NCI-H1092 treated with DMSO at 0.1 percent for 48 hours (cell line): ENCODE measurements at places on chromosomes 1 and 21.

DNA sequence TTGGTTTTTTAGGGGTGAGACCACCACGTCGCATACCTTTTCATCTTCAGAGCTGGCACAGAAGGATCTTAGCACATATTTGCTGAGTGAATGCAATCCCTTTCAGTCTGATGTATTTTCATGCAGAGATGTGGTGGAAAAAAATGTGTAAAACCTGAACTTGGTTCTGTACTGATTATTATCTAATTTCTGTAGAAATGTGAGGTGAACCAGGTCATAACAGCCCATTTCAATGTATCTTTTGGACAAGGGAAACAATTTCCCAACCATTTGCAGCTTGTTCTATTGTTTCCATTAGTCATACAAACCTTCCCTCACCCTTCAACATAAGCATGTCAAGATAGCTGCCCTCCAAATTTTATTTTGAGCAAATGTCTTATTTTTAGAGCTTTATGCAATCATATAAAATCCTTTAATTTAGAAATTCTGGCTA lies 46.8 kb upstream of the RUNX1 start:
- no peak for DNase-seq

- no peak for DNase-seq
Observed at GRCh38 chr1:202836623-202837403, 26.1 kb downstream of the PCAT6 start.

- no peak for DNase-seq
Observed at GRCh38 chr1:172967936-172968335, 82.8 kb downstream of the TNFSF18 start.

GRCh38 chr1:47870946-47871676 lies 126.1 kb downstream of the TRABD2B start:
- DNase-seq: no peak

DNA sequence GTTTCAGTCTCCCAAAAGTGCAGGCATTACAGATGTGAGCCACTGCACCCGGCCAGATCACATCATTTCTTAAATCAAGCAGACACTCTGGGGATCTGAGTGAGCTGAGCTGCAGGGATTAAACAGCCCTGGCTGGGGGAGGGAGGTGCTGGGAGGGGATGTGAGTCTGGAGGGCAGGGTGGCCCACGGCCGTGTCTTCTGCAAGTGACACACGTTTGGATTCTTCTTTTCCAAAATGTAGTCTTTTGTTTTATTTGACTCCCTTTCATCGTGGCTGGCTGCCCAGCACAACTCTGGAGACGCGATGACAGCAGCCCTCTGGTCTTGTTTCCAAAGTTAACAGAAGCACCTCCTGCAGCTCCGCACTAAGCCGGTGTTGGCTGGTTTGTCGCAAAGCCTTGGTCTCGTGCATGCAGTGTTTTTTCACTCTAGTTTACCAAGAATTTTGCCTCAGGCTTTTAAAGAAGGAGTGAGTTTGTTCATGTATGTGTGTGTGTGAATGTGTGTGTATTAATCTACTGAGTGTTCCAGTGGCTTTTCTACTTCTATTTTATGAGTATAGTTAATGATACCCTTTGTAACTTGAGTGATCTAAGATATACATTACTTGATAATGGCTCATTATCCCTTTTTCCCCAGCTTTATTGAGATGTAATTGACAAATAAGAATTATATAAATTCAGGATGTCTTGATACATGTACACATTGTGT lies 2.8 kb upstream of the KRTAP10-5 start:
- DNase-seq: no peak

- DNase-seq: no peak
Observed at GRCh38 chr1:219773775-219774174, 154.6 kb downstream of the SLC30A10 start.
